Cortex of kidney (tissue), 1 donor: ENCODE measurements at places on chromosomes 2 and 18.

GRCh38 chr2:66461664-66462500 lies 27.0 kb downstream of the MEIS1 start:
- no peak for DNase-seq

GRCh38 chr2:54897420-54898310 lies 152.6 kb downstream of the RTN4 start:
- DNase-seq = no peak

DNA sequence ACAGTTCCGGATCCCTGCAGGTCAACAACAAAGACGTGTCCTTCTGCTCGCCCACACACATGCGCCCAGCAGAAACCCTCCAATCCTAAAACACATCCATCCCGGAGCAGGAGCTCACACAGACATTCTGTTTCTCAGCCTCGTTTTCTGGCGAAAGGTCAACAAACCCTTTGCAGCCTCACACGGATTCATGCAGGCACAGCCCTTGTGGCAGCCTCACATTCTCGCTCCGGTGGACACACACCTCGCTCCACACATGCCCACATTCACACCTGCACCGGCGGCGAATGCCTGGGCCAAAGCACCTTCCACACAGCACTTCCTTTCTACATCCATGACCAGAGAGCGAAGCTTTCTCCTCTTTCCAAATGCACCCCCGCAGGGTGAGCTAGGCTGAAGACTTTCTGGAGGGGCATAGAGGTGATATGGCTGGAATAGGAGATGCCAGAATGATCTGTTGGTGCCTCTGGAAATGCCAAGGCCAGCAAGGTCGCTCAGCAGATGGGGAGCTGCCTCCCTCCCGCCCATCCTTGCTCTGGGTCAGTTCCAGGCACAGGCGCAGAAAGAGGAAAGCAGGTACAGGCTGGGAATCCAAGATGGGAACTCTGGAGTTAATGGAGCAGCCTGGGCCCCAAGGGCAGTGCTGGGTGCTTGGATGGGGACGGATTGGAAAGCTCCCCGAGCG lies 88.8 kb downstream of the CELF4 start:
- no peak for DNase-seq

DNA sequence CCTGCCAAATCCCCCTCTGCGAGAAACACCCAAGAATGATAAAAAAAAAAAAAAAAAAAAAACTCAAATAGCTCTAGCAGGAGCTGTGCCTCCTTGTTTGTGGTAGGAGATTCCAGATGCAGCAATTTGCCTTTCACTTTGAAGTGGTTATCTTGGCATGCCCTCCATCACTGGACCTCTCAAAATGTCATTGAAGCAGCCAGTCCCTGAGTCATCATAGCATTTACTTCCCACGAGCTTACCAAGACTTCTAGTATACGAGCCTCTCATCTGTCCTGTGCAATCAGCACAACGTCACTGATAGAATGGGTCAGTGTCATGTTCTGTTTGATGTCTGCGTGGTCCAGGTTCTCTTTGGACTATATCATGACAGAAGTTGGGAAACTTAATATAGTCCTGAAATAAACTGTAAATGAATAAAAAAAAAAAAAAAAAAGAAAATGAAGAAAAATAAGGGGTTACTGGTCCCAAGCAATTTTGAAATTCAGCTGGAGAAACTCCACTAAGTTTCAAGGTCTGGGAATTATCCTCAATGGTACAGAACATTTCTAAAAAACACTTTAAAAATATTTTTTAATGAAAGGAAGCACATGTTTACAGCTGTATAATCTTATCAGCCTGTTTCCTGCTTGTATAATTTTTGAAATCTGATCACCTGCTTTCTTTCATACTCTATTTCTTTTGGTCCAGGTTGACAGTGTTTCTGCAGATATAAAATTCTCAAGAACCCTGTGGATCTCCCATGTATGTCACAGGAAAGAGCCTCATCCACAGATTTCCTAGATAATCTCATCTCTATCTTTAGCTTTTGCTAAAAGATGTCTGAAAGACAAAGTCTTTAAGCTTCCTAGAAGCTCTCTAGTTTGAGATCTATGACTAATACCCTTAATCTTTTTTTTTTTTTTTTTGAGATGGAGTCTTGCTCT lies 74.1 kb upstream of the EHBP1 start:
- DNase-seq = no peak

DNA sequence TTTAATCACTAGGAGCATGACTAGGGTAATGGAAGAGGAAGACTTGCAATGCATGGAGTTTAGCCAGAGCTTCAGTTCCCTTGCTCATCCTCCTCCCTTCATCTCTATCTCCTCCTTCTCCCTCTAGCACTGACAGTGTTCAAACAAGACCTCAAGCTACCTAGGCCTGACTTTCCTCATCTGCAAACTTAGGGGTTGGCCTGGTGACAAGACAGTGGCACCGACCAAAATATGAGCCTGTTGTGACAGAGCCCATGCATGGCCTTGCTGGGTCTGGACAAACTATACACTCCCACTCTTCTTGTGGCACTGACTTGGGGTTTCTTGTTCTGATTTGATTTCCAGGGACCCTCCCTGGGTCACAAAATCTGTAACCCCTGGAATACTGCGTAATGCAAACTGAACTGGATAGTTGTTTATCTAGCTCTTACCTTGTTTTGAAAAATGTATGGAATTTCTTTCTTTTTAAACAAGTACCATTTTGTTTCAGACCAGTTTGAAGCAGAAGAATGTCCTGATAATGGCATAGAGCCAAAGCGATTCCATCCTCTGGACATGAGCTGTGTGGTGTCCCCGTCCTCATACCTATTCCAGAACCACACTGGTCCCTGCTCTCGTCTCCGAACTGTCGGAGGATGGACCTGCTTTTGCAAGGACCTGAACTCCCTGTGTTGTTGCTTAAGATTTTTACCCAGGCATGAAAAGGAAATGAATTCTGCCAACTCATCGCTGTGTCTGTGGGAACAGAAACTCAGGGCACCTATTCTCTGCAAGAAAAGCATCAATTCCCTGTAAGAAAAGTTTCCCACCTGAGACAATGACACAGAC lies 33.4 kb upstream of the PPP4R1 start:
- no peak for DNase-seq
